ENCODE measurements at places on chromosomes 11 and 22. TPM values are rescaled to one million over a fixed set of nuclear protein-coding genes. Genes with fewer than 3 reads are reported as not detected.

Gene SLC35F2
- total RNA-seq, result 20.5 TPM

Gene FAM83F
- not detected for total RNA-seq

Gene SCGB1D2
- not detected for total RNA-seq

Gene SYT7
- 1.7 TPM for total RNA-seq

Gene PKDREJ
- not detected for total RNA-seq

Gene ANO5
- total RNA-seq, result not detected

Gene WNT11
- not detected for total RNA-seq
